ENCODE measurements at places on chromosomes 7 and 10.

- no peak for DNase-seq
These were observed 30.0 kb downstream of the GTF2IRD1 start for GRCh38 chr7:74483402-74484336.

DNA sequence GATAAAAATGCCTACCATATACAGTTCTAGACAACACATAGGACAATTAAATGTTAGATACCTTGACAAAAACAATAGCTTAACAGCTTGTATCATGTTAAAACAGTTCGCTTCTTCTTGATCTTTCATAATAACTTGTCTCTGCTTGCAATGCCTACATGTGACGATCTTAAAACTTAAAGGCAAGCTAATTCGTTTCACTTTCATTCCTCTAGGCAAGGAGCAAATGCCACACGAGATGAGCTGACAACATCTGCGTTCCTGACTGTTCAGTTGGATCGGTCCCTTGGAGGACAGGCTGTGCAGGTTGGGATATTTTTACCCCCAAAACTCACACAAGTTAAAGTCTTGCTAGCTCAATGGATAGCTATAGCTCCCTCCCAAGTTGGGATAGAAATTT is 51.6 kb upstream of the ARL4A start:
- no peak for DNase-seq

DNA sequence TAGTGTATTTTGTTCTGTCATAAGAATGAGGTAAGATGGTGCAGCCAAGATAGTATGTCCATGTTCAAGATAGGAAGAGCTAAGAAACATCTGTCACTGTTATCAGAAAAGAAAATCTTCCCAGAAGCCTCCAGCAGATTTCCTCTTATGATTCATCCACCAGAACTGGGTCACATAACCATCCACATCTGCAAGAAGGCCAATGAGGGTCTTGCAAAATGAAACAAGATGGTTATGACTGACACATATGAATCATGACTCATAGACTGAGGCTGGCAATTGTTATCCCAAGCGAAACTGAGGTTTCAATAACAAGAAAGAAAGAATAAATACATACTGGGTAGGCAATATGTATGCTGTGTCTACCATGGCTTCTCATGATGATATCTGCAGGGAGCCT is 30.3 kb downstream of the CCNJ start:
- no peak for DNase-seq

- no peak for DNase-seq
These were observed 25.9 kb downstream of the C10orf120 start for GRCh38 chr10:122673731-122674130.
